ENCODE measurements at places on chromosomes 11 and 22.

DNA sequence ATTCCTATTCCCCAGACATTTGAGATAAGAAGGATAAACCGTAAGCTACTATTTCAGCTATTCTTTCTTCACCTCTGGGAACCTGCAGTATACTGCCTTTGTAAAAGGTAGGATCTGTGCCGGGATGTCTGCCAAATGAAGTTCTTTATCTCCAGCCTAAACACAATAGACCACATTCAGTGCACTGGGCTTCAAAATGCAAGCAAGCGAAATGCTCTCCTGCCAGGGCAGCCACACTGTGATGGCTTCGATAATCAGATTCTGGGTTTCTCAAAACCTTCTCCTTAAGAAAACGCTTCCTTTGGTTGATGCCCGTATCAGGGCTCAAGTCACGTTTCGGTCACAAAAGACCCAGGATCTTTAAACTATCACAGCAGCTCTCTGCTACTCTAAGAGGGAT is 299.5 kb upstream of the B3GAT1 start:
- DNase-seq, result no peak

- DNase-seq, result no peak
Measured at GRCh38 chr11:35274909-35275785, 136.2 kb downstream of the CD44 start.

GRCh38 chr11:63908631-63909401 is 8.1 kb downstream of the RCOR2 start:
- no peak for DNase-seq

GRCh38 chr11:27158456-27159334 is 118.1 kb downstream of the BBOX1 start:
- DNase-seq, result no peak

DNA sequence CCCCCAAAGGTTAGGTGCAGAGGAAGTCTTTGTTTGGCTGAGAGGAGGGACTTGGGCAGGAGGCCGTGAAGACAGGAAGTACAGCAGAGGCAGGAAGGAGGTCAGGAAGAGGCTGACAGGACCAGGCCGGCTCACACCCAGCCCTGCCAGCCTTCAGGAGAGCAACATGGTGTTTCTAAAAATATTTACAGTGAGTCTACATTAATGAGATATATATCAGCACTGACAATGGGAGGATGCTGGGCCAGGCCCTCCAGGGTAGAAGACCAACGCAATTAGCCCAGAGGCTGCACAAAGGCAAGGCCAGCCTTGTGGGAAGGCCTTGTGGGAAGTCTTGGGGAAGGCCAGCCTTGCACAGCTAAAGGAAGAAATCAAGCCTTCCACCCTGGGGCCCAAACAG is 7.9 kb upstream of the APLNR start:
- DNase-seq, result no peak

- DNase-seq, result no peak
Measured at GRCh38 chr11:65077451-65077850, 6.4 kb downstream of the CDCA5 start.

Data from cortex of kidney (tissue), 1 donor.